ENCODE measurements at places on chromosomes 11 and 22.

GRCh38 chr11:117188620-117189081 is 10.1 kb downstream of the SIDT2 start:
- DNase-seq: no peak

DNA sequence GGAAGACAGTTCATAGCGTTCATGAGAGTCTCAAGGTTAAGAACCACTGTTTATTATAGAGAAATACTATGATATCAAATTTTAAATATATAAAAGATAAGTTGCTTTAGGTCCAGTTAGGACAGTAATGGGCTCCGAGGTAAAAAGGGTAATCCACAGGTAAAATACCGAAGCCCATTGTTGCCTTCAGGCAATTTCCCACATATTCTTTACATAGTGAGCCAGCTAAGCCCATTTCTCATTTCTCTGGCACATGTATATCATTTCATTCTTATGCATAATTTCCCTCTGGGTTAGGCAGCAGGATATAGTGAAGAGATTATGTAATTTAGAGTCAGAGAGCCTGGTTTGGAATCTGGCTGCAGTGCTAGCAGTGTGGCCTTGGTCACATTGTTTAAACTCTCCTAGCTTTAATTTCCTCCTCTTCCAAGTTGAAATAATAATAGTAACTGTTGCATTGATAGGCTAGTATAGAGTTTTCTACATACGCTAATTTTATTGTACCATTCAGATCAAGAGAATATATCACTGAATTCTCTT is 7.6 kb upstream of the POU2AF1 start:
- DNase-seq: no peak

- DNase-seq: no peak
Observed at GRCh38 chr11:10181811-10182210, 112.2 kb downstream of the SBF2 start.

GRCh38 chr11:30560206-30561106 is 25.7 kb downstream of the MPPED2 start:
- DNase-seq: no peak

- no peak for DNase-seq
Observed at GRCh38 chr11:87866951-87867350, 308.3 kb downstream of the RAB38 start.

DNA sequence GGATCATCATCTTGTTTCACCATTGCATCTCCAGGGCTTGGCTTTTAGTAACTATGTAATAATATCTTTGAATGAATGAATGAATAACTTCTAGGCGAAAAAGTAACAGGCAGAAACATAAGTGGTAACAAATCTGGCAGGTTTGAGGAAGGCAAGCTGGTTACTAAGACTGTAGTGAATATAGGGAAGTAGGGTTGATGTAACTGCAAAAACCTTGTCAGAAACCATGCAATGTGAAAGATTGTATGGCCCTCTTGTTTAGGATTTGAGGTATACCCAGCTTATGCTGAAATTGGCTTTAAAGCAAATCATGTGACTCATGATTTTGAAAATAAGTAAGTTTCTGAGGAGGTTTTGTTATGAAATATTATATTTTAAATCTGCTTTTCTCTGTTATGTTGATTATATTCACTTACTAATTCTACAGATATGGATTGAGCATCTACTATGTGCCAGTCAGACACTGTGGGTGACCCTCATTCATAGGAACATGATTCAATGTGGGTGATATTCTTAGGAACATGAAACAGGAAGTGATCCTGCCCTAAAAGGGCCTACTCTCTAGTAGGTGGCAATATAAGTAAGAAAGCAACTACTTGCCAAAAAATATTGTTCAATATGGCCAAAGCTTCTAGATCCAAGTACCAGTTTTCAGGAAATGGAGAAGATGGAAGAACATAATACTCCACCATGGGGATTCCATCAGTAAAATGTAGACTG is 115.5 kb upstream of the CCDC90B start:
- DNase-seq: no peak

GRCh38 chr11:128464878-128465450 is 122.4 kb downstream of the ETS1 start:
- no peak for DNase-seq

- DNase-seq: no peak
Observed at GRCh38 chr11:119681361-119681910, 47.6 kb downstream of the NECTIN1 start.

GRCh38 chr11:27716835-27717234 is 16.6 kb upstream of the BDNF start:
- DNase-seq: no peak

DNA sequence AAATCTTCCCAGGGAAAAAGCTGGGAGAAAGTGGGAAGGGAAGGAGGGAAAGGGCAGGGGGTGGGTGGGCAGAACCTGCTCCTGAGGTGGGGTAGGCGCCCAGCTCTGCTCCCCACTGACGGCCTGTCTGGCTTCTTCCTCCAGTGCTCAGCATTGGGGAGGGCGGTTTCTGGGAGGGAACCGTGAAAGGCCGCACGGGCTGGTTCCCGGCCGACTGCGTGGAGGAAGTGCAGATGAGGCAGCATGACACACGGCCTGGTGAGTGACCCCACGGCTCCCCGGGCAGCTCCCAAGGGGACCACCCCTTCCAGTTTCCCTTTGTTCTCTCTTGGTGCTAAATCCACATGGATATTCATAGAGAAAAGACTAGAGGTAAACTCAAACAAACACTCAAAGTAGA is 25.9 kb downstream of the SHANK3 start:
- DNase-seq: no peak

- no peak for DNase-seq
Observed at GRCh38 chr11:28632338-28632737, 524.1 kb downstream of the METTL15 start.

- no peak for DNase-seq
Observed at GRCh38 chr11:65589444-65590239, 6.0 kb downstream of the KCNK7 start.

All from activated CD4-positive, alpha-beta T cell treated with anti-CD3 and anti-CD28 coated beads for 24 hours (primary cell).